Activated naive CD4-positive, alpha-beta T cell treated with anti-CD3 and anti-CD28 coated beads, Interleukin-2, amount 10 ng/mL, durations not matched to agents 7 days and 5 days (primary cell): ENCODE measurements at places on chromosomes 4 and X.

- H3K4me3 ChIP-seq: no peak overlapping the region
- H3K27ac ChIP-seq: no peak overlapping the region
- H3K36me3 ChIP-seq: no peaks in the 10 kb centered on the region
- DNase-seq: no peak
- H3K4me1 ChIP-seq: no peaks in the 10 kb centered on the region
- no peaks in the 10 kb centered on the region for H3K27me3 ChIP-seq
Measured at GRCh38 chr4:125770814-125771398, 456.2 kb downstream of the FAT4 start.

DNA sequence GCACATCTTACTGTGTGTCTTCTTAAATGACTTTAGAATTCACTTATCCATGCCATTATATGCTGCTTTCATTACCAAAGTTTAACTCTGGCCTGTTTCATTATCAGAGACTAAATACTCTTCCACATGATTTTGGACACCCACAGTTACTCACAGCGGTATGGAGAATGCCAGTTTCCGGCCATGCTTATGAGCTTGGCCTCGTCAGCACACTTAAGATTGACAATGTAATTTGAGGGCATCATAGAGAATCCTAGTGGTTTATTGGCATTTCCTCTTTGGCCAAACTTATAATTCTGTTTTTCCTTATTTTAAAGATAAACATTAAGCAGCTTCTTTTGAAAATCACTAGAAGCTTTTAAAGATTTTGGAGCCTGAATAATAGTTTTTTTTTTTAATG lies 104.5 kb downstream of the IRF2 start:
- H3K36me3 ChIP-seq: peaks cover 1% of the 10 kb centered on the region
- no peak overlapping the region for H3K4me3 ChIP-seq
- no peak overlapping the region for H3K27ac ChIP-seq
- no peak for DNase-seq

GRCh38 chr4:87783781-87784180 lies 15.6 kb upstream of the IBSP start:
- no peak overlapping the region for H3K4me3 ChIP-seq
- peaks cover 3% of the 10 kb centered on the region for H3K27me3 ChIP-seq
- no peak overlapping the region for H3K27ac ChIP-seq
- H3K36me3 ChIP-seq: no peaks in the 10 kb centered on the region

DNA sequence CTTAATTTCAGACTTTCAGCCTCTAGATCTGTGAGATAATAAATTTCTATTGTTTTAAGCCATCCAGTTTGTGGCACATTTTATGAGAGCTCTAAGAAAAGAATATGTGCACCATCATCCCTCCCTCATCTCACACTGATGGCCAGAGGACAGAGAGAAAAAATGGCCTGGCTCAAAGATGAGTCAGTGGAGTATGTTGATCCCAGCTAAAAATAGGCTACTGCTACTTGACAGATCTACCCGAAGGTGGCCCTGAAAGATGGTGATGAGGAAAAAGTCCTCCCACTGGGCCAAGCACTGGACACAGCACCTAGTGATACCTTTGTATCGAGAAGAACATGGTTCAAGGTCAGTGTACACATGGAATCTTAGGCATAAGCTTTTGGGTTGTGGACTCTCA lies 38.2 kb upstream of the DCTD start:
- no peaks in the 10 kb centered on the region for H3K36me3 ChIP-seq
- no peak overlapping the region for H3K4me3 ChIP-seq
- H3K27me3 ChIP-seq: no peaks in the 10 kb centered on the region
- no peak overlapping the region for H3K27ac ChIP-seq
- no peaks in the 10 kb centered on the region for H3K4me1 ChIP-seq
- DNase-seq: no peak

- H3K4me1 ChIP-seq: peaks cover 50% of the 10 kb centered on the region
- H3K27ac ChIP-seq: no peak overlapping the region
Measured at GRCh38 chrX:136589966-136590365, 58.0 kb downstream of the VGLL1 start.

GRCh38 chr4:106810122-106810521 lies 226.0 kb downstream of the DKK2 start:
- no peak overlapping the region for H3K27ac ChIP-seq
- H3K4me3 ChIP-seq: no peak overlapping the region
- H3K27me3 ChIP-seq: no peaks in the 10 kb centered on the region
- no peaks in the 10 kb centered on the region for H3K4me1 ChIP-seq
- no peak for DNase-seq

DNA sequence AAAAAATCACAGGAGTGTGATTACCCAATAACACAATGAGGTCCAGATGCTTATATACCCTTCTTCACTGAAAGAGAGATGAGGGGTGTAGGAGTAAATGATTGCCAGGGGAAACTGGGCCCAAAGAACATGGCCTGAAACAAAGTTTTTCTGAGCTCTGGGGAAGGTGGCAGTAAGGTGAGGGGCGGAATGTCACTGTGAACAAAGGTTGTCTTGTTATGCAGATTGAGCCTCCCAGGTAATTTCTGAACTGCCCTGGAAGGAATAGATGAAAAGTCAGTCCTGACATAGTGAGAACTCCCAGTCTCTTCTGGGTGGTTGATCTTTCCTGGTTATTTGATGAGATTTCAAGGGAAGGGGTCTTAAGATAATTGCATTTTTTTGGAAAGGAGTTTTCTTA lies 2.5 kb upstream of the TMEM47 start:
- H3K27me3 ChIP-seq: peaks cover 21% of the 10 kb centered on the region
- no peak overlapping the region for H3K4me3 ChIP-seq
- H3K4me1 ChIP-seq: peaks cover 14% of the 10 kb centered on the region
